Mucosa of descending colon (tissue), 3 donors: ENCODE measurements at places on chromosomes 16 and 17. TPM values are rescaled to one million over a fixed set of nuclear protein-coding genes. Genes with fewer than 3 reads are reported as not detected.

The GNPTG gene
- total RNA-seq: 57.3 TPM

GRCh38 chr16:87930456-87930855 lies 5.9 kb downstream of the CA5A start:
- DNase-seq: no peak

The RASL10B gene
- 4.6 TPM for total RNA-seq

The KRT20 gene
- total RNA-seq: 1,312 TPM

DNA sequence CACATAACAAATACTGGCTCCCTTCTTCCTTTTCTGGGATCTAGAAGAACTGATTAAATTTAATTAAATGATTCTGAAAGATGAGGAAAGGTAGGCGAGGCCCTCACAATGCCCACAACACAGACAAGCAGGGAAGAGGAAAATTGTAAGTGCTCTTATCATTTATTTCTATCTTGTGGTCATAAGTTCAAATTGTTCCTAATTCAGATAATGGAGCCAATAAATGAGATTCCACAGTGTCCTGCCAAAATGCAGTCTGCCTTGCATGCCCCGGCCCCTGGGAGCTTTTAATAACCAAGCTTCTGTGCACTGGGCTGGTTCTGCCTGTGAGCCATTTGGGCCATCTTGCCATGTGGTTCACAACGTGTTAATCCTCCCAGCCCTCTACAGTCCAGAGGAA lies 97.0 kb downstream of the CMC2 start:
- no peak for DNase-seq

The TK1 gene
- total RNA-seq: 46.5 TPM

DNA sequence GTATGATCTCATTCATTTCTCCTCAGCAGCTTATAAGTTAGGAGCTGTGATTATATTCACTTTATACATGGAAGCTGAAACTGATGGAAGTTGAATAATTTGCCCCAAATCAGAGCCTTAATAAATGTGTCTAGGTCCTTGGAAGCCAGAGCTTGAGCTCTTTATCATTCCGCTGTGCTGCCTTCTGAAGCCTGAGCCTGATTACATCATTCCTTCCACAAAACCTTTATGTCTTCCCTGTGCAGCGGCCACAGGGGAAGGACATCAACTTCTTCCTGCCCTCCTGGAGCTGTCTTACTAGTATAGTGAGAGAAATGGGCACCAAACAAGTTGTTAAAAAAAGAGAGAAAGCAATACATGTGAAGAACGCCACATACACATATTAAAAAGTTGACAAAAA lies 6.8 kb downstream of the TNRC6C start:
- DNase-seq: no peak

DNA sequence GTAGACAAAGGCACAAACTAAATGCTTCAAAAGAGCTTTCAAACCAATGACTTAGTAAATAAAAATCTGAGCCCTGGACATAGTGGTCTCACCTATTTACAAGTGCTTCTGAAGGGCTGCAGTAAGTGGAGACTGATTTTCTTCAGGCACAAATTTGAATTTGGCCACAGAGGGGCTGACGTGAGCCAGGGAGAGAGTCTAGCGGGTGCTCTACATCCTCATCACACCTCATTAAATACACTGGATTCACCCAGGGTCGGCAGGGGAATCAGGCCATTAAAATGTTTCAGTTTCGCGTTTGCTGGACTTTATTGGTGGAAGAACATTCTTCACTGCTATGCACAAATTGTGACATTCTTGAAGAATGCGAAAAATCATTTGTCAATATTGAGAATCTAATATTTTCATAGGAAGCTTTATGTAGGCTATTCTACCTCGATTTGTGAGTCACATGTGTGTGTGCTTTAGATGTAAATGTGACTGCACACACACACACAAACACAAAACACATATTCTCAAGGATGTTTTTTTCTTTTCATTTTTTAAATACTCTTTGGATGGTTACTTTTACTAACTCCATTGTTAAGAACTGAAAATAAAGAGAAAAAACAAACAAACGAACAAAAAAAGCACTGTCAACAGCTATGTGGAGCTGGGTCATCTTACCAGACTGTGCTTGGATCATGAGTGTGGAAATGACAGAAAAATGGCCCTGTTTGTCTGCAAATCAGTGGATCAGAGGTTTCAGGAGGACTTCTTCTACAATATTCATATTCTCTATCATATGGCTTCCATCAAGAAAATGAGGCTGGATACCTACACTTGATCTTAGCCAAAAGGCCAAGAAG lies 58.9 kb downstream of the CDH11 start:
- no peak for DNase-seq

GRCh38 chr16:28873543-28874201 lies 4.6 kb upstream of the ATP2A1 start:
- DNase-seq: peak; percentile 53

The AIPL1 gene
- not detected for total RNA-seq

GRCh38 chr16:17193566-17194100 lies 277.1 kb downstream of the XYLT1 start:
- no peak for DNase-seq

The PGAP6 gene
- 95.7 TPM for total RNA-seq

DNA sequence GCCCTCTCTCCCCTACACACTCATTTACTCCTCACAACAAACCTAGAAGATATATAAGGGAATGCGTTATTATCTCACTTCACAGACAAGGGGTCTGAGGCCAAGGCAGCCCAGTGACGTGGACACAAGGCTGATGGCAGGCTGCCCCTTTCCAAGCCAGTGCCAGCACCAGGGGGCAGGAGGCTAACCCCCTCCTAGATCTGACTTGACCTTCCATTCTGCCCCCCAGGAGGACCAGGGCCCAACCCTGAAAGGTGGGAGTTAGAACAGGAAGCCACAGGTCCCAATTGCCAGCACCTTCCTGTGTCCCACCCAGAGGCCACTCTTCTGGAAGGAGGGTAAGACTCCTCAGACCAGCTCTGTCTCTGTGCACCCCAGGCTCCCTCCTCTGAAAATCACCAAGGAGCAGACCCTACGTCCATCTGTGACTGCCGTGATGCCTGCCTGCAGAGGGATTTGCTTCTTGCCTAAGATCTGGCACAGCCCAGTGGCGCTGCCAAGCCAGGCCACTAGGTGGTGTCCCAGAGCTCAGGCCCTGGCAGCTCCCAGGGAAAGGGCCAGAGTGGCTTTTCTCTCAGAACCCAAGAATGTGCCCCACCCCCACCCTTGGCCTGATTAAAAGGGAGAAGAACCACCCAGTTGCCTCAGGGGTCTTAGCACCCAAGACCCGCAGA lies 42.4 kb upstream of the MRPS23 start:
- peak; percentile 96 for DNase-seq

- DNase-seq: no peak
Observed at GRCh38 chr17:2230877-2231276, 72.7 kb downstream of the SMG6 start.

DNA sequence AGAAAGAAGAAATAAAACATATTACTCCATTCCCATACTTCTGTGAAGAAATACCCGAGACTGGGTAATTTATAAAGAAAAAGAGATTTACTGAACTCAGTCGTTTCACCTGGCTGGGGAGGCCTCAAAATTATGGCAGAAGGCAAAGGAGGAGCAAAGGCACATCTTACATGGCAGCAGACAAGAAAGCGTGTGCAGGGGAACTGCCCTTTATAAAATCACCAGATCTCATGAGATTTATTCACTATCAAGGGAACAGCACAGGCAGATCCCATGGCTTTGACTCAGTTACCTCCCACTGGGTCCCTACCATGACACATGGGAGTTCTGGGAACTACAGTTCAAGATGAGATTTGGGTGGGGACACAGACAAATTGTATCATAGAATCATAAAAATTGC lies 365.4 kb downstream of the WWOX start:
- no peak for DNase-seq

The SCRN2 gene
- 38.5 TPM for total RNA-seq

GRCh38 chr17:48576479-48577309 lies 1.5 kb downstream of the HOXB4 start:
- DNase-seq: no peak

The MYH11 gene
- 98.2 TPM for total RNA-seq

The KCNH6 gene
- 0.64 TPM for total RNA-seq

- DNase-seq: no peak
Observed at GRCh38 chr17:6853764-6854442, 22.4 kb upstream of the TEKT1 start.

- DNase-seq: no peak
Observed at GRCh38 chr17:82031303-82031884, at the start of gene RAC3. RAC3 (plus strand) TSS chr17:82031678; CDS start chr17:82031762, 84 bp downstream.

- no peak for DNase-seq
Observed at GRCh38 chr17:13584701-13585080, 17.0 kb downstream of the HS3ST3A1 start.

- no peak for DNase-seq
Observed at GRCh38 chr17:56230660-56231059, 77.4 kb downstream of the ANKFN1 start.

The MT3 gene
- total RNA-seq: not detected

GRCh38 chr17:17737961-17738894 lies 57.0 kb downstream of the RAI1 start:
- DNase-seq: peak; percentile 86

GRCh38 chr17:37507111-37507510 lies 17.4 kb downstream of the DUSP14 start:
- no peak for DNase-seq

- DNase-seq: no peak
Observed at GRCh38 chr17:73281928-73282327, 20.2 kb upstream of the CPSF4L start.

The ADAD2 gene
- 0.14 TPM for total RNA-seq

DNA sequence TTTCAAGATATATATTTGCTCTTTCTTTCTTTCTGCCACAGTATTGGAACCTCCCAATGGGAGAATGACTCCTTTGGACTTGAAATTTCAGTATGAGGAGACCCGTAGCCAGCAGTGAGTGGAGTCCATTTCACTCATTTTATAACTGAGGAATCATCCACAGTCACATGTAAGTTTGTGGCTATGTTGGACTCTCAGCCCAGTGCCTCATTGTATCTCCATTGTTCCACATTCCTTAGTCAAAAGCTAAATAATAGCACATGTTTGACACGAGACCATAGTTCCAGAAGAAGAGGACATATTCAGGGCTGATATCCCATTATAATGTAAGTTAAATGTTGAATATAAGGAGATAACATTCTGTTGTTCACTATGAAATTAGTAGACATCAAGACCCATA lies 12.7 kb upstream of the SPAG9 start:
- no peak for DNase-seq

The UMOD gene
- total RNA-seq: not detected

- no peak for DNase-seq
Observed at GRCh38 chr17:21345236-21345635, 30.9 kb upstream of the KCNJ12 start.

DNA sequence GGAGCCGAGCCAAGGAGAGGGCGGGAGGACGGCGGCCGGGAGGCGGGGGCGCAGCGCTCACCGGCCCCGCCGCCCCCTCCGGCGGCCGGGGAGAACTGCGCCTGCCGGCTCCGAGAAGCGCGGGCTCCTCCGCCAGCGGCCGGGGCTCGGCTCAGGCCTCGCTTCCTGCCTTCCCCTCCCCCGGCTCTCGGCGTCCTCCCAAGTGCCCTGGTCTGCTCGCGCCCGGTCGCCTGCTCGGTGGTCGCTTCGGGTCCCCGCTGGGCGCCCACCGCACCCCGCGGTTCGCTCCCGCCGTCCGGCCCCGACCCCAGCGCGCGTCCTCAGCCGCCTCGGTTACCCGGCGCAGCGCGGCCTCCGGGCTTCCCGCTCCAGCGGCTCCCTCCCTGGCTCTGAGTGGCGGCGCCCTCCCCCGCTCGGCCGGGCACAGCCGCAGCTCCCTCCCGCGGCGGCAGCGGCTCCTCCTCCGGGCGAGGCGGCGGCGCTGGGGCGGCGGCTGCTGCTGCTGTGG lies 313 bp downstream of the UBTF start:
- peak; percentile 64 for DNase-seq

GRCh38 chr17:73773702-73774101 lies 129.5 kb upstream of the SDK2 start:
- DNase-seq: no peak

GRCh38 chr16:2054543-2055245 lies 6.9 kb downstream of the TSC2 start:
- peak; percentile 94 for DNase-seq

DNA sequence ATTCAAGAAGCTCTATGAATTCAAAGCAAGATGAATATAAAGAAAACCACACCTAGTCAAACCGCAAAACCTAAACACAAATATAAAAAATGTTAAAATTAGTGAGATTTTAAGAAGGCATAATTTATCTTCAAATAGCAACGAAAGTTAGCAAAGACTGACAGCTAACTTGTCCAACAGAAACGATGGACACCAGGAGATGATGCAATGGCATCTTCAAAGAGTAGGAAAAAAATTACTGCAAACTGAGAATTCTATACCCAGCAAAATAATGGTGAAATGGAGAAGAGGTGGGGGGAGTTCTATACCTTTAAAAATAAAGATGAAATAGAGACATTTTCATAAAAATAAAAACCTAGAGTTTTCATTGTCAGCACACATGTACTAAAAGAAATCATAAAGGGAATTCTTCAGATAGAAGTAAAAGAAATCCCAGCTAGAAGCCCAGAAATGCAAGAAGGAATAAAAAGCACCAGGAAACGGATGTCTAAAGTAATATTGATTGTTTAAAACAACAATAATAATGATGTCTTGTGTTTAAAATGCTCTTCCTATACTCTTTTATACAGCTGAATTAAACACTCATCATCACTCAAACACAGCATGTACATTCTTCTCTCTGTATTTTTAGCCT lies 24.6 kb upstream of the TANC2 start:
- DNase-seq: no peak

The NPIPB13 gene
- total RNA-seq: 15.3 TPM

DNA sequence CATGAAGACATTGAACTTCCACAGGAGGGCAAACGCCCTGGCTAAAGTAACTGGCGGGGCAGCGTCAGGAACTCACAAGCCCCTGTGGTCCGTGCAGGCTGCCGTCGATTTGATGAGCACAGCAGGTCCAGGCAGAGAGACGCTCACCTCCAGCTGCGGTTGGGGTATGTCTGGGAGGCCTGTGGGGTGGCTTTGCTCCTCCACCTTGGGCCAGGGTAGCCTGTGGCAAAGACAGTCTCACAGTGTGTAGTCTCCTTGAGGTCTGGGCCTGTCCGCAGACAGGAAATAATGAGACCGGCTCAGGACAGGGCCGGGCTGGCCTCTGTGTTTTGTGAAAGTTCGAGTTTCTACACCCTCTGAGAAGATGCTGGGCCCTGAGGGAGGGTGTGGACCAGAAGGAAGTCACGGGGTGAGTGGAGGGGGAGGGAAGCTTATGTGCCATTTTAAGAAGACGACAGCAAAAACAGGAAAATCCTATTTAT lies 103.3 kb downstream of the METRNL start:
- no peak for DNase-seq

GRCh38 chr16:89697161-89697615 lies 4.3 kb downstream of the SPATA2L start:
- peak; percentile 68 for DNase-seq

DNA sequence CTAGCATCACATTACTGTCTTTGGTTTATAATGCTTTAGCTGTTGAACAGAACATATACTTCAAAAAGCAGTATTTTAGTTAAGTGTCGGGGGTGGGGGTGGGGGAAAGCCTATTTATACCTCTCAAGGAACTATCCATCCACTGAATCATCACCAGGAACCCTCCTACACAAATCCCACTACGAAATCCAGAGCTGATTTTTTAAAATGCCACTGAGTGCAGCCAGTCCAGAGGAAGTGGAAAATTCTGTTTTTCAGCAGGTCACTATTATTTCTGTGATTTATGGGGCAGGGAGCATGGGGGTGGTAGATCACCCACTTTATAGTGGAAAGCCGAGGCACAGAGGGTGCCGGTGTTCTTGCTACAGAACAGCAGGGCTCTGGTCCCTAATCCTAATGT lies 284.1 kb downstream of the SOX9 start:
- no peak for DNase-seq

The PDILT gene
- total RNA-seq: not detected

- DNase-seq: no peak
Observed at GRCh38 chr16:7333180-7333725, 608 bp downstream of the RBFOX1 start.

GRCh38 chr17:4475001-4475400 lies 23.7 kb upstream of the SPNS2 start:
- DNase-seq: no peak
